Activated B cell treated with CpG ODN at 0.5 μM for 24 hours (primary cell): ENCODE measurements at places on chromosomes 2 and 18.

GRCh38 chr2:43542285-43542933 lies 53.4 kb downstream of the THADA start:
- DNase-seq = no peak

DNA sequence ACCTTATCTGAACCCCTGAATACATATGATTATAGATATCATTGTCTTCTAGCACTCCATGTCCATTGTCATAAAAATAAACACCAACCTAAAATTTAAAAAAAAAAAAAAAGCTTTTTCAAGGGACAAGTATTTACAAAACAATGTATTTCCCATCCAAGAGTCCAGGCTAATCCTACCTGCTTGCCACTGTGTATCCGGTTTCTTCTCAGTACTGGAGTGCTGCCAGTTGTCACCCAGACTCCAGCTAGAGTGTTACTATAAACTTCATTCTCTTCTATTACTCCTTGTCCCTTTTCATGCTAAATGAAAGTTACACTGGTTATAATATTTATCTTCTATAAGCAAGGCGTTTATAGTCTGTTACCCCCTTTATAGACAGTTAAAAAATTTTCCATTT lies 35.8 kb downstream of the MSH6 start:
- no peak for DNase-seq

DNA sequence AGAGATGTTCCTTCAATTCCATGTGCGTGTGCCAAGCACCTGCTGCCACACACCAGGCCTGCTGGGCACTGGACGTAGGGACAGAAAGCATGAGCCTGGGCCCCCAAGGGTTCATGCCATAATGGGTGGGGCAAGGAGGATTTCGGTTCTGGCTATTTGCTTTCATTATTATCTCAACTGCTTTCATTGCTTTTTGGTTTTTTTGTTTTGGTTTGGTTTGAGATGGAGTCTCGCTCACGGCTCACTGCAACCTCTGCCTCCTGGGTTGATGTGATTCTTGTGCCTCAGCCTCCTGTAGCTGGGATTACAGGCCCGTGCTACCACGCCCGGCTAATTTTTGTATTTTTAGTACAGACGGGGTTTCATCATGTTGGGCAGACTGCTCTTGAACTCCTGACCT lies 57.2 kb downstream of the SF3B1 start:
- DNase-seq = no peak

GRCh38 chr2:49404108-49404507 lies 249.8 kb upstream of the FSHR start:
- DNase-seq = no peak

GRCh38 chr2:154693741-154694340 lies 4.7 kb upstream of the KCNJ3 start:
- DNase-seq = no peak
